ENCODE measurements at places on chromosomes 4 and X.

- DNase-seq = no peak
Observed at GRCh38 chrX:19660604-19661255, 145.4 kb upstream of the MAP3K15 start.

DNA sequence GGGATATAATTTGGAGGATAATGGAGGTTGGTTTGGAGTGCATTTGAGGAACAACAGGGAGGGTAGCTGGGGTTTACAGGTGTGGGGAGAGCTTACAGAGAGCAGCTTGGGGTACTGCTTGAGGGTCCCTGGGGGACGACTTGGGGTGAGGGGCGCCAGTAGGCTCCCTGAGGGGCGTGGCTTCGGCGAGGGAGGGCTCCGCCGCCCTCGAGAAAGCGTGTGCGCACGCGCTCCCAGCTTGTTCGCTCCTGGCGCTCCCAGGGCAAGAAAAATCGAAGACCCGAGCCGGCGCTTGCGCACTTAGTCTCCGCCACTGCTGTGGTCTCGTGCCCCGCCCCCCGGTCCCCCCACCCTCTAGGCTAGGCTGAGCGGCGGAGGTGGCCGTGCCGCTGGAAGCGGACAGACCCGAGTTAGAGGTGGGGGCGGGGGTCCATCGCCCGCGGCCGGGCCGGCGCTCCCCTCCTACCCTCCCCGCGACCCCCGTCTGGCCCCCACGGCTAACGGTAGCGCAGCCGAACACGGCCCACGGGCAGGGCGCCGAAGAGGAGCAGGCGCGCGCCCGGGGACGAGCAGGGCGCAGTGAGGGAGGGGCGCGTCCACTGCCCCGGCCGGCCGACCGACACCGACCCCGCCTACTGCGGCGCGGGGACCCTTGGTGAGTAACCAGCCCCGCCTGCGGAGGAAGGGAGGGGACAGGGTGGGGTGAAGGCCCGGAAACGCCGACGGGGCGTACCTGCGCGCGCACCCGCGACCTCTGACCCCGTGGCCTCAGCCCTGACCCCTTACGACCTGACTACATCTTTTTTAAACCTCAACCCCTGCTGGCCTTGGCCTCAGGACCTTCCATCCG, 5.4 kb upstream of the CCDC120 start:
- peak; percentile 42 for DNase-seq

- no peak for DNase-seq
Observed at GRCh38 chr4:139794158-139794954, 128.7 kb downstream of the MGST2 start.

GRCh38 chr4:7524843-7525242, 90.1 kb upstream of the PSAPL1 start:
- no peak for DNase-seq

DNA sequence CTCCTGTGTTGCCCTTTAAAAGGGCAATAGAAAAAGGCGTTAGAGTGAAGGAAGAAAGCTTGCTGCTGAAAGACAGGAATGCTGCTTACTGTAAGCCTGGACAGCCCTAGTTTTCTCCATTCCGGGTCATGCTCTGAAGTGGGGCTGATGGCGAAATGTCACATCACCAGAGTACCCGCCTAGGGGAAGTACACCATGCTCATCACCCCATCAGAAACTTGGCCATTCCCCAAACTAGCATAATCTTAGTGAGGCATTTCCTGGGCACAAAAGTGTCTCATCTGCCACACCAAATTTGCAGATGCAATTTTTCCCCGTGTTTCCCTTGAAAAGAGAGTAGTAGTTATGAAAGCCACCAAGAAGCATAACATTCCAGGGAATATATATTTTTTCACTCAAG, 47.8 kb upstream of the CAMK2D start:
- no peak for DNase-seq

DNA sequence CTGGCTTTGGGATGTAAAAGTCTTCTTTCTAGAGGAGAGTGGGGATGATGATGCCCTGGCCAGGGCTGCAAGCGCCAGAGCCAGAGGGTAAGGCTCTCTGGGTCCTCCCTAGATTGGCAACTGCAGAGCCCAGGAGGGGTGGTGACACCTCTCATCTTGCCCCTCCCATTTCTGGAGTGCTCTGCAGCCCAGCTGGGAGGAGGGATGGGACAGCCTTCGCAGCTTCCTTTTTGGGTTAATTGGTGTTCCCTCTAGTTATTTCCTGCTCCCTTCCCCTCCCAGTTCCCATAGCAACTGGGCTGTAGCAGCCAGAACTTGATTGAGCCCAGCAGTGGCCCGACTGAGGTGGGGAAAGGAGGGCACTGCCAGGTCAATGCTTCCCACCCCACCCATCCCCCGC, 19.2 kb downstream of the NALF2 start:
- no peak for DNase-seq

GRCh38 chr4:138299881-138300280, 57.7 kb upstream of the SLC7A11 start:
- DNase-seq = no peak

- no peak for DNase-seq
Observed at GRCh38 chr4:24570172-24570571, 14.2 kb downstream of the DHX15 start.

DNA sequence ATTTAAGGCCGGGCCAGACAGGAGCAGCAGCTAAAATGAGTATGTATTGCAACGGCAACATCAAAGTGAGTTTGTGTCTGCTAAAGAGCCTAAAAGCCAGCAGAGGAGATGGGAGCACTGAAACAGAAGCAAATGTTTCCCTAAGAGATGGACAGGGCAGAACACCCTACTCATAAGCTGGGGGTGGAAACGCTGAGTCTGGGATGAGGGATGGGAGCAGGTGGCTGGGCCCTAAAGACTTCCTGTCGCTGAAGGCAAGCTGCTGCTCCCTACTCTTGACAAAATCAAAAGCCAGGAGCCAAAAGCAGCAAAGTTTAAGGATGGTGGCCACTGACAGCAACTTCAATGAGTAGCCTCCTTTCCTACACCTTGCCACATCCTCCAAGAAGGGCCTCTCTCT, 40.6 kb upstream of the NAP1L5 start:
- DNase-seq = no peak

- no peak for DNase-seq
Observed at GRCh38 chrX:52015794-52016193, 53.2 kb downstream of the MAGED4B start.

GRCh38 chrX:132365490-132365889, 123.3 kb downstream of the MBNL3 start:
- no peak for DNase-seq

GRCh38 chrX:136115904-136116297, 31.4 kb upstream of the FHL1 start:
- no peak for DNase-seq

GRCh38 chr4:39304651-39305050, 61.5 kb downstream of the RFC1 start:
- no peak for DNase-seq

- no peak for DNase-seq
Observed at GRCh38 chr4:25810461-25811373, 52.1 kb downstream of the SEL1L3 start.

GRCh38 chr4:150656891-150657290, 74.9 kb downstream of the MAB21L2 start:
- no peak for DNase-seq

GRCh38 chr4:164438321-164438720, 315.6 kb upstream of the SMIM31 start:
- DNase-seq = no peak

DNA sequence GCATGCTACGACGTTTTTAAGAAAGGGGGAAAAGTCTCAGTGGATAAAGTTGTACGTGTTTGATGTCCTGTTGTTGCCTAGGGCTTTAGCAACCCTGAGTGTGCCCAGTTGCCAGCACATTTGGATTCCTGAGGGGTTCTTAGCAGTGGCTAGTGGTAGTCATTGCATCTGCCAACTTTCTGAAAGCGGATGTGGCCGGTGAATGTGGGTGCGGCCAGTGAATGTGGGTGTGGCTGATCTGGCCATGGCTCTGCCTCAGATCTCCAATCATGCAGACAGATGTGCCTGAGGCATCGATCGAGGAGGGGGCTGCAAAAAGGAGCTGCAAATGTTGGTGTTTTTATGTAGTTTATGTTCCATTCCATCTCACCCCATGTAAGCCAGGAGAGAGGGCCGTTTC, 41.5 kb upstream of the FAT1 start:
- no peak for DNase-seq

DNA sequence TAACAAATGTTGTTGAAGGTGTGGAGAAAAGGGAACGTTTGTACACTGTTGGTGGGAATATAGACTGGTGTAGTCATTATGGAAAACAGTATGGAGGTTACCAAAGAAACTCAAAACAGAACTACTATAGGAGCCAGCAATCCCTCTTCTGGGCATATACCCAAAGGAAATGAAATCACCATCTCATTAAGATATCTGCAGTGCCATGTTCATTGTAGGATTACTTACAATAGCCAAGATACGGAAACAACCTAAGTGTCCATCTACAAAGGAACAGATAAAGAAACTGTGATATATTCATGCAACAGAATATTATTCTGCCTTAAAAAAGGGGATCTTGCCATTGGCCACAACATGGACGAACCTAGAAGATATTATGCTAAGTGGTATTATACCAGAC, 22.2 kb downstream of the APBB2 start:
- DNase-seq = no peak

DNA sequence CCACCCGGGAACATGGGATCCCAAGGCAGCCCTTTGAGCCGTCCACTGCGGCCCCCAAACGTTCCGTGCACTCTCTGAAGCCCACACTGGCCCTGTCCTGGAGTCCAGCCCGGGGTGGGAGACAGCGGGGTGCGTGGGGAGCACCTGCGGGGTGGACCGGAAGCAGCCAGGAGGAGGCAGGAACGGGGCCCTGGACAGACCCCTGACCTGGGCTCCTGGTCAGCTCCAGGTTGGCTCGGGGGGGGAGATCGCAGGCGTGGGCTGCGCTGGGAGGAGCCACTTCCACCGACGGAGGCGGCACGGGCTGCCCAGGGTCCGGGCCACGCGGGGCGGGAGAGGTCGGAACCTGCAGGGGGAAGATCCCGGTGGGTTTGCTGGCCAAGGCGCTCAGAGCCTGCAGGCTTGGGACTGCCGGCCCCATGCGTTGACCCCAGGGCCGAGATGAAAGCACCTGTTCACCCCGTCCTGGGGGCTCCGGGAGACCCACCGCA, 5.7 kb upstream of the PLCXD1 start:
- DNase-seq = no peak

DNA sequence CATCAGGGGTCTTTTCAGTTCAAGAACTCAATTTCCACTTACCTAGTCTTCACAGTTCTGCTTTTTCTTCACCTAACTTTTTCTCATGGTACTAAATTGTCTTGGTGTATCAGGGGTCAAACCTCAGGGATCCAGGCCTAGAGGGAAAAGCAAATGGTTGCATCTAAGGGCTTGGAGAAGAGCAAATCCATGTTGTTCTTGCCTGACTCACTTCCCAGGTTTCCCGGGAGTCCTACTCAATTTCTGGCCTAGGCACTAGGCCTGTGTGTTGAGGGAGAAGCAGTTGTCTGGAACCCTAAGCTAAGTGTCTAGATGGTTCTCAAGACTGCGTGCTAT, 191.9 kb upstream of the STK26 start:
- DNase-seq = no peak

- no peak for DNase-seq
Observed at GRCh38 chrX:131764216-131764615, 220.3 kb downstream of the OR13H1 start.

DNA sequence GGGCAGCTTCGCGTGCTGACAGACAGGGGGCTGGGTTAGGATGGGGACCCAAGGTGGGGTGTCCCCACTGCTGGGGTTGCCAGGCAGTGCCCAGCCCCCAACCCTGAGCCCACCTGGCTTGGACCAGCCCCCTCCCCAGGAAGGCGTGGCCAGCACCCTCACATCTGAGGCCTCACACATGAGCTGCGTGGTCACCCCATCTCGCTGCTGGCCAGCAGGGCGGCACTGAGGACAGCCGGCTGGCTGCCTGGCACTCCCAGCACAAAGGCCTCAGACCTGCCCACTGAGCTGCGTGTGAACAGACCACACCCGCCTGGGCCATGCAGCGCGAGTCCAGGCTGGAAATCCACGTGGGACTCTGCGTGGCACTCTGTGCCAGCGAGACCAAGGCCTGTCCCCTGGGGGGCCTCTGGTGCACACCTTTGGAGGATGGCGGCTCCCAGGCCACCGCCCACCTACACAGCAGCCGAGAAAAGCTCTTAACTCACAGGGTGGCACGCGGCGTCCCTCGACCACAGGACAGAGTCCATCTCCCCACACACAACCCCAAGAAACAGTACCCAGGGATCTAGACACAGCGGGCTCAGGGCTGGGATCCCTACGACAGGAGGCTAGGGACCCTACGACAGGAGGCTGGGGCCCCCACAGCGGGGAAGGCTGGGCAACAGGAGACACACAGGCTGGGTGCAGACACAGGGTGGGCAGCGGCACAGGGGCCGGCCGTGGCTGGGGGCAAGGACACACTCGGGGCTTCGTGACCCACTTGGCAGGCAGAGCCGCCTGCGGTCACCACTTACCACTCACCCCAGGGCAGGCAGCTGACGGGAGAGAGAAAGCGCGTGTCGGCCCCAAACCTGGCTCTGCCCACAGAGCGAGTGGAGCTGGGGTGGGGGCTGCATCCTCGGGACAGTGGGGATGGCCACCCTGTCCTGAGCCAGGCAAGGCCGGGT, 9.8 kb downstream of the DGKQ start:
- DNase-seq = no peak

GRCh38 chr4:182921608-182922007, 4.4 kb upstream of the DCTD start:
- no peak for DNase-seq

GRCh38 chr4:84767168-84767567, 184.2 kb downstream of the CDS1 start:
- DNase-seq = no peak

GRCh38 chrX:12949927-12950656, 24.8 kb upstream of the TMSB4X start:
- peak; percentile 54 for DNase-seq

DNA sequence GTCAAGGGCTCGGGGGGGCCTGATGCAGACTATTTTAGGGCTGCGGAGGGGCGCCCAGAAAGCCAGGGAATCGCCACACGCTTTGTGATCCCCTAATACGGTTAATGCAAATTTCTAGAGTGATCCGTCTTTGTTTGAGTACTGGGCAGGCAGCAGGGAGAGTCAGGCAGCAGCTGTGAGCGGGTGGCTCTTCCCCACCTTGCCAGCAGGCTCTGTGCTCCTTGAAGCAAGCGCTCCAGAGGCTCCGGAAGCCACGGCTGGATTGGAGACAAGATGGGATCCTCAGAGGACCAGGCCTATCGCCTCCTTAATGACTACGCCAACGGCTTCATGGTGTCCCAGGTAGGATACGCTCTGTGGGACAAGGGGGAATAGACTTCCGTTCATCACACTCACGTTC, at the start of gene ASMT:
ASMT (plus strand) TSS at position 133 of the 400 bp plus-strand sequence; CDS start at position 274, 141 bp downstream.
- no peak for DNase-seq

DNA sequence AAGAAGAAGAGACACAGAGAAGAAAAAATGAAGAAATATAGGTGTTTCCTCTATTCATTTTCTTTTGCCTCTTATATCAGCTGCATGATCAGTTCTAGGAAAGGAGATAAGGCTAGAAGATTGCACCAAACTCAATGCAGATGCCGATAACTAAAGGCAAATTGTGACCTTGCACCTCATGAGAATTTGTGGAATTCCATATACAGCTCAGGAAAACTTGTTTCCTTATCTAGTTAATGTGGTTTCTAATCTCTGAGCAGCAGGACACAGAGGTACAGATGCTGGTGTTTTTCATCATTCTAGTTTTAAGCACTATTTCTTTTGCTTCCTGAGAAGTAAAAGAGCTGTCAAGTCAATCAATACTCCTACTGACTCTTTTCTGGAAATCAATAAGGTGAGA, 104.6 kb upstream of the NWD2 start:
- DNase-seq = no peak

Data from activated T-cell treated with anti-CD3 and anti-CD28 coated beads for 1 hour (primary cell).